ENCODE measurements at places on chromosomes 7 and 10.

GRCh38 chr7:8200316-8200715 is 61.7 kb downstream of the ICA1 start:
- DNase-seq, result no peak

- no peak for DNase-seq
Observed at GRCh38 chr10:68981074-68981473, 7.5 kb upstream of the KIFBP start.

- no peak for DNase-seq
Observed at GRCh38 chr10:11440250-11441150, 170.9 kb downstream of the USP6NL start.

- peak; percentile 18 for DNase-seq
Observed at GRCh38 chr7:36625247-36625646, 99.0 kb downstream of the AOAH start.

DNA sequence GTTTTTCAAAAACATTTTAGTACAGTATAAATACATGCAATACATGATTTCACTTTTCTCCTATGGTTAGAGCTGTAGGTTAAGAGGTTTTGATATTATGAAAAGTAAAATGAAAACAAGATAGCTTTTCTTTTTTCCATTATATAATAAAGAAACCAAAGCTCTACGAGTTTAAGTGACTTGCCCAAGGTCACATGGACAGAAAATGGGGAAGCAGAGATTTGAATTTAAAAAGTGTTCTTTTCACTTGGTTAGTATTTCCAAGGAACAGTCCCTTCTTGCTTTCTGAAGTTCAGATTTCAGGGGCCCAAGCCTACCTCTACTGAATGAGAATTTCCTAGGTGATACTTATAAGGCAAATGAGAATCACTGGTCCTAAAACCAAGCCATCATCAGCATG is 13.2 kb upstream of the MAP3K8 start:
- DNase-seq, result no peak

GRCh38 chr7:101486433-101487104 is 123.9 kb downstream of the COL26A1 start:
- no peak for DNase-seq

DNA sequence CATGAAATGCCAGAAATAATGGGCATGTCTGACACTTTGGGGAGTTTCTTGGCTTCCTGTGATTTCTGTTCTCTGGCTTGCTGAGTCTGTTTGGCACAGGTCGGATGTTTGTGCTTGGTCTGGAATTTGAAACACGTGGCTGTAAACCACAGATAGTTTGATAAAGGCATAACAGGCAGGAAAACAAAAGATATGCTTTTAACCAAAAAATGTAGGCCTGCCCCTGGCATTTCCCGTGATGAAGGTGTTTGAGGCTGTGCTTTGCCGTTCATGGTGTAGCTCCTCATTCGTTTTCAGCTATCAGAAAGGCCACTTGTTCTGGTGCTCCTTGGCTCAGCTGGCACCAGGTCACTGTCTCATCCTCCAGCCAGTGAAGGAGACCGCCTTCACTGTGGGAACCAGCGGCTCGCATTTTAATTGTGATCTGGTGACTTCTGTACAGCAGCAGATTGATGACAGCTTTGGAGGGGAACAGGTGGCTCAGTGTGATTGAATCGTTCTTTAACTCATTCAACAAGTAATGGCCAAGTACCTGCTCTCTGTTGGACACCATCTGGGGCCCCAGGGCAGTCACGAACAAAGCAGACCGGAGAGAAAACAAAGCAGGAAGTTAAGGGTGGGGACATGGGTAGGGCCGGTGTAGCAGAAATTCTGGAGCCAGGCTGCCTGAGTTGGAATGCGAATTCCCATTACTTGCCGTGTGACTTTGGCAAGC is 111.5 kb downstream of the CCNY start:
- no peak for DNase-seq

DNA sequence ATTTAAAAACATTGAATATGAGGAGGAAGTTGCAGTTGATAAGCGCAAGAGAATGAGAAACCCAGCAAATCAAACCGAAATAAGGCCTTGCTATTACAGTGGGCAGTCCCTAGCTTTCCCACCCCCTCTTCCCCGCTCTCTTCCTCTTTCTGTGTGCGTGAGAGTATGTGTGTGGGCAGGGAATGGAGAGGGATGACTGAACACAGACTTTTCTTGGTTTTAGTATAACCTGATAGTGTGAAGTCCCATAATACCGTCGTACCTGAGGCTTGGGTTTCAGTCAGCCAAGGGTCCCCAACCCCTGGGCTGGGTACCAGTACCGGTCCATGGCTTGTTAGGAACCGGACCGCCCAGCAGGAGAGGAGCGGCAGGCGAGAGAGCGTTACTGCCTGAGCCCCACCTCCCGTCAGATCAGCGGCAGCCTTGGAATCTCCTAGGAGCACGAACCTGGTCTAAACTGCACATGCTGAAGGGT is 255.3 kb downstream of the CELF2 start:
- DNase-seq, result no peak

- no peak for DNase-seq
Observed at GRCh38 chr10:59384761-59385160, 22.4 kb upstream of the FAM13C start.

- DNase-seq, result no peak
Observed at GRCh38 chr10:132204078-132204780, 17.5 kb downstream of the DPYSL4 start.

DNA sequence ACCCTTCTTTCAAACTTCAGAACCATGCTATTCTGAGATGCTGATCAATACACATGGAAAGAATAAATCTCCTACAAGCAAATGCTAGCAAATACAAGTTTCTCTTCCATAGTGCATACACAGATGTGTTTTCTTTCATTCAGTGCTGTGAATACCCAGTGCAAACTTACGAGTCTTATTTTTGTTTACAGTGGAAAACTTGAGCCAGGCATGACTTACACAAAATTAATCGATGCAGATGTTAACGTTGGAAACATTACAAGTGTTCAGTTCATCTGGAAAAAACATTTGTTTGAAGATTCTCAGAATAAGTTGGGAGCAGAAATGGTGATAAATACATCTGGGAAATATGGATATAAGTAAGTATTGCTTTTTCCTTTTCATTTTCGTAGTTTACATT is 48.8 kb downstream of the PNLIPRP3 start:
- DNase-seq, result no peak

GRCh38 chr7:67753891-67754290 is 757.3 kb downstream of the TYW1 start:
- DNase-seq, result no peak

DNA sequence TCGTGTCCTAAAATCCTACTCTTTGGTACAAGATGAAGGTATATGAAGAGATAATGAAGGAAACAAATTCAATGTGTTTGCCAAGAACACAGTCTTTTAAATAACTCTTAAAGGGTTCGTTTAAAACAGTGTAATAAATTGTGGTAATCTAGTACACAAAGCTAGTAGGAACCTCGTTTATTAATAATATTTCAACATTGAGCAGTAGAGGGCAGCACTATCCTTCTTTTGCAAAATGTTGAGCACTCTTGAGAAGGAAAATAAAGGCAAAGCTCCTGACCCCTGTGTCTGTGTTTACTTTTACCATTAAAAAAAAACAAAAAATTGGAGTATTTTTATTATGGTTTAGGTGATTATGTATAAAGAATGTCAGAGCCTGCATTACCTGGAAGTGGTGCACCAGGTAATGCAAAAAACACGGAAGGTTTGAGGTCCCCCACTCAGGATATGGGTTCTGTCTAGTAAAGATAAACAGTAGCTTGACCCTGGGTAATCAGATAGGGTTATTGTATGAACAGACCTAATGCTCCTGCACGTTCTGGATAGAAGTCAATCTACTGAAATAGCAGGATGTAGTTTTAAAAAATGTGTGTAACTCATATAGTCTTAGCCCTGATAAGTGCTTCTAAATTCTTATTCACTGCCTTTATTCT is 5.7 kb upstream of the GOT1 start:
- peak; percentile 79 for DNase-seq

GRCh38 chr7:5374464-5374863 is 49.2 kb downstream of the TNRC18 start:
- DNase-seq, result no peak

DNA sequence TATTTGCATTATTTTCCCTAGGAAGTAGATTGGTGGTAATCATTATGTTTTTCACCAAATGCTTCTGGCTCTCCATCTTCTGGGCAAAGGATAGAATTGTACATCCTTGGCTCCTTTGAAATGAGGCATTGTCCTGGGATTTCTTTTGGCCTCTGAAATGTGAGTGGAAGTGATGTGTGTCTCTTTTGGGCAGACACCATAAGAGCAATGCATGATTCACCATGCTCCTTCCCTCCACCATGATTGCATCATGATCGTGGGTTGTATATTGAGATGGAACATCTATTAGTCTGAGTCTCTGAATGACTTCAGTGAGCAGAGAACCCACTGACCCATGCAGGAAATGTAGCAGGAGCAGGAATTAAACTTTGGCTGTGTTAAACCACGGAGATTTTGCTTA is 49.2 kb downstream of the ADRA2A start:
- no peak for DNase-seq

All from pons (tissue), 1 donor.